ENCODE measurements at places on chromosomes 2 and 18. TPM values are rescaled to one million over a fixed set of nuclear protein-coding genes. Genes with fewer than 3 reads are reported as not detected.

The RIOK3 gene
- 74.8 TPM for total RNA-seq

The GULP1 gene
- total RNA-seq = 35.6 TPM

The FER1L5 gene
- total RNA-seq = 0.78 TPM

The NPPC gene
- 0.07 TPM for total RNA-seq

The ABCG8 gene
- not detected for total RNA-seq

The RPIA gene
- 6.7 TPM for total RNA-seq

The CYTIP gene
- total RNA-seq = 5.5 TPM

The MYO1B gene
- 246 TPM for total RNA-seq

The XPO1 gene
- 312 TPM for total RNA-seq

The CNDP1 gene
- not detected for total RNA-seq

The IL1RN gene
- total RNA-seq = not detected

The MAP3K19 gene
- total RNA-seq = not detected

The MROH2A gene
- not detected for total RNA-seq

The EPAS1 gene
- 219 TPM for total RNA-seq

The GREB1L gene
- 1.0 TPM for total RNA-seq
